Astrocyte of the spinal cord (primary cell): ENCODE measurements at places on chromosomes 7 and 10.

GRCh38 chr10:13016426-13016825 is 14.9 kb upstream of the CCDC3 start:
- peak; percentile 84 for DNase-seq

- DNase-seq: no peak
Observed at GRCh38 chr7:29352041-29352440, 157.5 kb downstream of the CHN2 start.

DNA sequence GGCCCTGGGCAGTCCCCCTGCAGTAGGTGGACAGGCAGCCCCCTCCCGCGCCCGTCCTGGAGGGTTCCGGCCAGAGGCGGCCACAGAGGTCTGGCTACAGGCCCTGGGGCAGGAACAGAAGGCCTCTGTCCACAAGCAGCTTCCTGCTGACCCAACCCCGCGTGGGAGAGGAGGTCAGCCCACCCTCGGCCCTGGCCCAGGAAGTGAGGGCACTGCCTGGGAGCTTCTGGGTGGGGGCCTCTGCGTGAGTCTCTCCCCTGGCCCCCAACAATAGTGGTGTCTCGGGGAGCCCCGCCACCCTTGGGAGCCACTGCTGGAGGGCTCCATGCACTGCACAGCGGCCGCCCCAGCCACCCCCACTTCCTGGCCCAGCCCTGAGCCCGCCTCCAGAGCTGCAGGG is 4.7 kb downstream of the MICALL2 start:
- no peak for DNase-seq

DNA sequence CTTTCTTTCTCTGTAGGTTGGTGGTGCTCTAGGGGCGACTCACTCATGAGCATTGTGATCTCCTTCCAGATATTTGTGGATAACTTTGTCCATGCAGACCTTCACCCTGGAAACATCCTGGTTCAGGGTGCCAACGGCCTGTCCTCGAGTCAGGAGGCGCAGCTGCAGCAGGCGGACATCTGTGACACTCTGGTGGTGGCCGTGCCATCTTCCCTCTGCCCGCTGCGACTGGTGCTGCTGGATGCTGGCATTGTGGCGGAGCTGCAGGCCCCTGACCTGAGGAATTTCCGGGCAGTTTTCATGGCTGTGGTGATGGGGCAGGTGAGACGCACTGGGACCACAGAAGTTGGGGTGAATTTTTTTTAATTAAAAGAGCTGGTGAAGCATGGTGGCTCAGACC is 9.6 kb upstream of the NDUFB2 start:
- no peak for DNase-seq

- DNase-seq: no peak
Observed at GRCh38 chr7:120700796-120701195, 157.1 kb downstream of the TSPAN12 start.

DNA sequence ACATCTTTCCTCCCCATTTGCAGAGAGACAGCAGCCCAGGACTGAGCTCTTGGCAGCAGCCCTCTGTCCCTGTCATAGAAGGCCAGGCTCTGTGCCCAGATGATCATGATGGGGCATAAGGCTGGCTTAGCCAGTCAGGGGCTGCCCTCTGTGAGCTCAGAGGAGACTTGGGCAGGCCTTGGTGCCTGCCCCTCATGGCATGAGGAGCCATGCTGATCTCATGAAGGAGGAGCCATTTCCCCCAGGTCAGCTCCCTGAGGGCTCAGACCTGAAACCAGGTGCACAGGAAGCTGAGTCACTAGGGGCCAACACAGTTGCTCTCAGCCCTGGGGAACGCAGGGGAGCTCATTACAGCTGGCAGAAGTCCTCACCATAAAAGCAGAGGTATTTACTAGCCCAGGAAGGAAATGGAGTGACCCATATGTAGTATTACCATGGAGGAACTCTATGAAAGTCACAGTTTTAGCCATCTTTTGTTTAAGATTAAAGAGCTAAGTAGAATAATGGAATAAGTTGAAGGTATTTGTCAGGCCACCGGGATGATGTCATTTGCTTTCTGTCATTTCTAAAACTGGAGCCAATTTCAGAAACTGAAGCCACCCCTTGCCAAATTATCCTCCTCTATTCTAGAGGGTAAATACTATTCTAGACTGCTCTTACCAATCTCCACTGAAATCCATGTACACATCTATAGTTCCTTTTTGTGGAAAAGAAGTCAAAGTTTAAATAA is 362.4 kb upstream of the ZNF32 start:
- DNase-seq: no peak

- peak; percentile 37 for DNase-seq
Observed at GRCh38 chr10:93313798-93314197, 168.3 kb downstream of the MYOF start.

GRCh38 chr7:120033114-120033513 is 239.9 kb upstream of the KCND2 start:
- peak; percentile 69 for DNase-seq

- peak; percentile 14 for DNase-seq
Observed at GRCh38 chr10:33674986-33675599, 340.6 kb upstream of the NRP1 start.

- DNase-seq: no peak
Observed at GRCh38 chr10:117003336-117003735, 1.7 kb downstream of the SHTN1 start.

- DNase-seq: no peak
Observed at GRCh38 chr10:21403256-21404015, 122.0 kb downstream of the SKIDA1 start.

DNA sequence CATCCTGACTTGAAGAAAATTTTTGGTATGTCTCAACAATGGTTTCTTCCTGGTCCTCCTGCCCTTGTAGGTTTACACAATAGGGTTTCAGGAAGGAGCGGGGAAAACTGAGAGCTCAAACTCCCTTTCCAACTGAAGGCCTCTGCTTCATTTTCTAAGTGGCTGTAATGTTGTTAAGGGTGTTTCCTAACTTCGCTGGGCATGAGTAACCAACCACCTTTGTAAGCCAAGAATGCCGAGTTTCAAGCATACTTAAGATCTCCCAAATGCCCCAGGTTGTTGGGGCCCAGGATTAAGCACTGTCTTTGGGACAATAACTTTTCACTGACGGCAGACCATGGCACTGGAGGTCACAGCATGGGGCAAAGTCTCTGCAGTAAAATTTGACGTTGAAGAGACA is 33.6 kb upstream of the DRGX start:
- no peak for DNase-seq

DNA sequence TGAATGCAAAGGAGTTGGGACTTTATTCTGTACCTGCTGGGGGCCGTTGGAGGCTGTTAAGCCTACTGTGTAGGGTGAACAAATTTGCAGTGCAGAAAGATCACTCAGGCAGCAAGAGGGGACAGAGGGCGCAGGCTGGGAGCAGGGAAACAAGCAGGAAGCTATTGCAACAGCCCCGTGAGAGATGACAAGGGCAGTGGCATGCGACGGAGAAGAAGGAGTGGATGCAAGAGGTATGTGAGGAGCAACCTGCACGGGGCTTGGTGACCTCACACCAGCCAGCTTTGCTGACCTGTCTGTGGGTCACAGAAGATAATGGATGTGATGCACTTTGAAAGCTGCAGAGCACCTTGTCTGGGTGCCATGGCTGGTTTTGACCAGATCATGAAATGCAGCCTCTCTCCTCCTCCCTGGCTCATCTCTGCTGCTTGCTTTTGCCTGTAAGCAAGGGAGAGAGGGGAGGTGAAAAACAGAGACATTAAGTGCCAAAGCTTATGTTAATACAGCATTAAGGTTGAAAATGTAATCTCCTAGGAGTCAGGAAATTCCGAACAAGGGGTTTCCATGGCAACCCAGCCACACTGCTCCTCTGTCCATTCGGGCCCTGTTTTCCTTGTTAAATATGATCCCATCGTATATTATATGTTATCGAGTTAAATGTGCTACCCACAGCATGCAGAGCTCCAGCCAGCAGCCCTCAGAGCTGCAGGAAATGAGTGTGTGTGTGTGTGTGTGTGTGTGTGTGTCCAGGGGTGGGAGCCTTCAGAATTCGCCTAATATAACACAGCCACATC is 314.3 kb upstream of the ZMIZ1 start:
- peak; percentile 92 for DNase-seq

GRCh38 chr7:5284304-5285281 is 1.9 kb downstream of the SLC29A4 start:
- DNase-seq: peak; percentile 14

DNA sequence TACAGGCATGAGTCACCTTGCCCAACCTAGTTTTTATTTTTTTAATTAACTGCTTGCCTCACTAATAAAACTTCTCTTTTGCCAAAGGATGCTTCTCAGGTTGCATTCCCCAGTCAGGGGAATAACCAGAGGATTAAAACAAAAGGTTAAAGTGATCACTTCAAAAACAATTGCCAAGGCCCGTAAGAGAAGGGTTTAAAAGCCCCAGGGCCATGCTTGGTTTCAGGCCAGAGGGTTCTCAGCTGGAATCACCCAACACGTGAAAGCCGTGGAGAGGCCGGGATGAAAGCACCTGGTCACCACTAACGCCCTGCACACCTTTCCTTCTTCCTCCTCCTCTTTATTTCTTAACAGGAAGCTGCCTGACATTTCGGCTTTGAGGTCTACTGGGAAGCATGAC is 587.5 kb downstream of the PTPRN2 start:
- no peak for DNase-seq

- peak; percentile 30 for DNase-seq
Observed at GRCh38 chr7:23938937-23939552, 229.0 kb downstream of the STK31 start.

DNA sequence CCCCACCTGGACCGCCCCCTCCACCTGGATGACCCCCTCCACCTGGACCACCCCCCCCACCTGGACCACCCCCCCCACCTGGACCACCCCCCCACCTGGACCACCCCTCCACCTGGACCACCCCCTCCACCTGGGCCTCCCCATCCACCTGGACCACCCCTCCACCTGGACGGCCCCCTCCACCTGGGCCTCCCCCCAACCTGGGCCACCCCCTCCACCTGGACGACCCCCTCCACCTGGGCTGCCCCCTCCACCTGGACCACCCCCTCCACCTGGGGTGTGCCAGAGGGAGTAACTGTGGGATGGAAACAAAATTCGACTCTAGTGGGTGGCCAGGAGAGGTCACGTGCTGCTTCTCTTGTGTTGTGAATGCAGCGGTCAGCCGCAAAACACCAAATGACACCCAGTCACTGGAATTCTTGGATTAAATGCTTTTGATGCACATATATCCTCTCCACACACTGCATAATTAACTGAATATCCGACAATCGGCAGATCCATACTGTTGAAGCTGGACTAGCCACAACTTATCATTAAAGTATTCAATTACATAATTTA is 316.7 kb downstream of the PTPRN2 start:
- DNase-seq: no peak

DNA sequence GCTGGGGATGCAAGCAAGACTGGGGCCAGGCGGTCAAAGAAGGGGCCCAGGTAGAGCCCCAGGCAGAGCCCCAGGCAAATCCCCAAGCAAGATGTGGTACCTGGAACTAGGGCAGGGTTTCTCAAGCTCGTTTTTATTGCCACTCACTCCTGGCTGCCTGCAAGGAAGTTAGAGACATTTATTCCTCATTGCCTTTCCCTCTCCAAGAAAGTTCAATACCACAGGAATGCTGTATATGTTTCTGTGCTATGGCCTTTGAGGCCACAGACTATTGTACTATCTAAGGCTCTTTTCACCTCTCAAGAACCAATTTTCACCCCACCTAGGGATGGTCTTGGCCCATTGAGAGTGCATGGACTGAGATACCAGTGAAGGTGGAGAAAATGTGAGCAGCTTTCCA is 71.3 kb downstream of the TACC2 start:
- DNase-seq: peak; percentile 29

DNA sequence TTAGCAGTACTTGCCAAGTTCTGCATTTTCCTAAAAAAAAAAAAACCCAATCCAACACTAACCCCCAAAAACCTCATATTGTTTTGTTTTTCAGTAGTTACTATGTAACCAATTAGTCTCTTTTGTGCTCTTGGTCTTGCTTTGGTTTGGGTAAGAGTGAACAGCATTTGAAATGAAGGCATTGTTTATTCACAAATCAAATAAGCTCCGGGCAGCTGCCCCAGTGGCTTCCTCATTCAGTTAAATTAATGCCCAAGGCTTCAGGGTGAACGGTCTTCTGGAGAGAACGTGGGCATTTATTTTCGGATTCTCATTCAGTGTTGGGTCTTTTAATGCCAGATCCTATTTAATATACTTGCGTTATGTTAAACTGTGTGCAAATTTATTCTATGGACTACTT is 108.7 kb downstream of the GFRA1 start:
- no peak for DNase-seq

- DNase-seq: peak; percentile 86
Observed at GRCh38 chr7:32506266-32507054, 11.2 kb downstream of the AVL9 start.

DNA sequence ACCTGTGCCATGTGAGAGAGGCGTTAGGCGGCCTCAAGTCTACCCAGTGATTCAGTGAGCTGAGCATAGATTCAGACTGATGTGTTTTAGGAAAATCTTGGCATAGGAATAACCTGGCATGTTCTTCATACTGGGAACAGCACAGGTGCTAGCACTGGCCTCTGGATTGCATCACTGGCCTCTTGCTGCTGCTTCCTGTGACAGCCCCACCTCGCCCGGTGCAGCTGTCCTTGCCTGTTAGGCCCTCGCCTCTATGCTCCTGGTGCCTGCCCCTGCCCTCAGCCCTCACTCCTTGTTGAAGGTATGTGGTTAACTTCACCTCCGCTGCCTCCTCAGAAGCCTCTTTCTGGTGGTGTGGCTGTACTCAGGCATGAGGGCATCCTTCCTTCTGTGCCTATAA is 46.2 kb downstream of the BLNK start:
- DNase-seq: no peak

GRCh38 chr7:139127648-139128047 is 18.1 kb upstream of the ZC3HAV1 start:
- peak; percentile 40 for DNase-seq

GRCh38 chr7:78845155-78845554 is 608.3 kb downstream of the MAGI2 start:
- no peak for DNase-seq

GRCh38 chr7:149692557-149692982 is 80.8 kb downstream of the ZNF467 start:
- no peak for DNase-seq

GRCh38 chr10:118595598-118596425 is at the start of gene PRLHR:
Gene PRLHR (minus strand): TSS chr10:118595648. CDS start chr10:118595244, 404 bp downstream.
- no peak for DNase-seq

- DNase-seq: peak; percentile 99
Observed at GRCh38 chr7:111198255-111198654, 107.3 kb downstream of the LRRN3 start.

DNA sequence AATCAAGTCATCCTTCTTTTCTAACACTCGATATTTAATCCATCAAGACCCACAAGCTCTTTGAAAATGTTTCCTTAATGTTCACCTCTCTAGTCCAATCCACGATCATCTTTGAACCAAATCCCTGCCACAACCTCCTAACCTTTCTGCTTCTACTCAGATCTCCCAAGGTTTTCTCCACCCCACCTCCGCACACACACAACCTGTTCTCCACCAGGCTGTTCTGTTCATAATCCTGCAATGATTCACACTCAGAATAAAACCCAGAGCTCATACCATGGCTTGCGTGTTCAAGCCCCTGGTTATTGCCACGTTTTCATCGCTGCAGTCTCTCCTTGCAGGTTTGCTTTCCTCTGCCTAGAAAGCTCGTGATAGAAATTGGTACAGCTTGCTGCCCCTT is 53.8 kb upstream of the BAMBI start:
- no peak for DNase-seq
